SIG-M5 (cell line): ENCODE measurements at places on chromosomes 3 and 15.

- no peak for DNase-seq
These were observed 95.0 kb downstream of the NFKBIZ start for GRCh38 chr3:101944308-101944707.

- peak; percentile 50 for DNase-seq
These were observed 58.8 kb downstream of the ARHGAP31 start for GRCh38 chr3:119352863-119353527.

GRCh38 chr3:150703299-150703755, 393 bp downstream of the ERICH6 start:
- no peak for DNase-seq

DNA sequence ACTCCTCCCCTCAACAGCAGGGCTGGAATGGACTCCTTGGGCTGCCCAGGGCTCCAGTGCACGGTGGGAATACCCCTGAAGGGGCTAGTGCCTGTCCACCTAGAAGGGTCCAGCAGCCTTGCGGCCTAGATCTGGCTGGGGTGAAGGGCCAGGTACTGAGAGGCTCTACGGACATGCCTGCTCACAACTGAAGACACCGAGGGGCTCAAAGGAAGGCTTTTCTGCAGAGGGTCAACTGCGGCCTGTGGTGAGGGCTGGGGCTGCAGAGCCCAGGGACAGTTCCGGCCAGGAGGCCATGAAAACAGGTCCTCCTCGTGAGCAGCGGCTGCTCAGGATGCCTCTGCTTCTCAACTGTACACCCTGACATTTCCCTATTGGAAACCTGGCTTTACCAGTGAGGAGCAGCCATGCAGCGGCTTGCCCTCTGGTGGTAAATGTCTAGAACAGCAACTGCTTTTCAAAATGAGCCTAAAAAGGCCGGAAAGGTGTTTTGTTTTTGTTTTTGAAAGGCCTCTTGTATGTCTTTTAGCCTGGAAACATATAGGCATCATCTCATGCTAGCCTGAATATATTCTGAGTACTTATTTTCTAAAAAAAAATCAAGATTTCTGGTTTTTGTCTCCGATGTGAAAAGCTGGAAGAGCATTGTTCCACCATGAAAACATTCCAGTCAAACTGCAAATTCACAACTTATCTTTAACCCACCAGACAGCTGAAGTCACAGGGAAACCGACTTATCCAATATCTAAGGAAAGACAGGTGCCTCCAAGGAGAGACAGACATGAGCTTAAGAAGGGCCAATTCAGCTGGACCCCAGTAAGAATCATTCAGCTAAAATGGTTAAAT, 163.4 kb downstream of the KLF13 start:
- DNase-seq, result no peak

- DNase-seq, result no peak
These were observed 17.1 kb downstream of the STX19 start for GRCh38 chr3:94011233-94011711.

- no peak for DNase-seq
These were observed 23.8 kb downstream of the NEDD4 start for GRCh38 chr15:55969582-55969981.

- DNase-seq, result no peak
These were observed 44.6 kb downstream of the HDGFL3 start for GRCh38 chr15:83163032-83163431.

DNA sequence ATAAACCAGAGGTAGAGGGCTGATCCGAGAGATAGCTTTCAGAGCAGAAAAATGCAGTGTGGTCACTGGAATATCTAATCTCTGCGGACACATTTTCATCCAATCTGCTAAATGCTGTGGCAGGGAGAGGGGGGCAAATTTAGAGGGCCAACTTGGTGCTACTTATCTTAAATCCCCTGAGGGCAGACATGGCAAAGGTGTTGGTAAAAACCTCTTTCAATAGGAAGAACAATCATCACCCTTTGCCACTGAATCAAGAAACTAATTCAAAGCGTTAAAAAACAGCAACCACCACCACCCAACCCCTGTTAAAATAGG, 152.9 kb downstream of the MECOM start:
- DNase-seq, result no peak

DNA sequence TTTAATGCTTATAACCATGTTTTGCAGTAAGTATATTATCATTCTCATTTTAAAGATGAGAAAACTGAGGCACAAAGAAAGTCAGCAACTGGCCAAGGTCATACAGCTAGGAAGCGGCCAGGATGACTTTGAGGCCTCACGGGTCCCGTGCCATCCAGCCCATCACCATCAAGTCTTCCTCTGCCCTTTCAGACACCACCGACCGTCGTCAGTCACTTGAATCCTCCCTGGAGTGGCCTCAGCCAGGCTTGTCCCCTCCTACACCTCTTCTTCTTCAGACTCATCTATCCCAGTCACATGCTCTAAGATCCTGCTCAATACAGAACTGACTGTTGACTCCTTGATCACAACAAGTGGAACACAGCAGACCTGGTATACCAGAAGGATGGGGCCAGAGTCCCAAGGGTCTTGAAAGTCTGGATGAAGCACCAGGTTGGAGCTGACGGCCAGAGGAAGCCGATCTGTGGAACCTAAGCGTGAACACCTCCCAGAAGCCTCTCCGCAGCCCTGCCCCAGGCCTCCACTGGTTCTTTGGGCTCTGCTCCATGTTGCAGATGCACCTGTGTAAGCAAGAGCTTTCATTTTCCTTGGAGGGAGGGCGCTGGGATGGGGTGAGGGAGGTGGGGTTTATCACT, 22.1 kb downstream of the ITGA11 start:
- no peak for DNase-seq

GRCh38 chr15:48532946-48533345, 112.6 kb downstream of the FBN1 start:
- no peak for DNase-seq

GRCh38 chr3:55434789-55435188, 52.3 kb downstream of the WNT5A start:
- no peak for DNase-seq

DNA sequence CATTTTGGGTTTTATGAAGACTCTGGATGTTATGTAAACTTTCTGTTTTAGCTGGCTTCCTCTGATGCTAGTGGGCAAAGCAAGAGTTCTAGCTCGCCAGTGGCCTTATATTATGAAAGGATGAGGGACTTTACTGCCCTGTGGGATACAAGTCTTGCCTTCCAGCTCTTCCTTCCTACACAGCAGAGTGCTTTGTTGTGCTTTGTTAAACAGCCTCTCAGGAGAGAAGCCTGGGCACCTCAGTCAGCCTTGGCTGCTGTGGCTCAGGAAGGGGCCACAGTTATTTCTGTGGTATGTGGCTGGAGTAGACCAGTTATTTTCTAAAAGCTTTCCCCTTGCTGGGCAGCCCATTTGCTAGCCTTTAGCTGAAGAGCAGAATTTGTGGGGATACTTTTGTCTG, 69.5 kb upstream of the SUCLG2 start:
- DNase-seq, result no peak

DNA sequence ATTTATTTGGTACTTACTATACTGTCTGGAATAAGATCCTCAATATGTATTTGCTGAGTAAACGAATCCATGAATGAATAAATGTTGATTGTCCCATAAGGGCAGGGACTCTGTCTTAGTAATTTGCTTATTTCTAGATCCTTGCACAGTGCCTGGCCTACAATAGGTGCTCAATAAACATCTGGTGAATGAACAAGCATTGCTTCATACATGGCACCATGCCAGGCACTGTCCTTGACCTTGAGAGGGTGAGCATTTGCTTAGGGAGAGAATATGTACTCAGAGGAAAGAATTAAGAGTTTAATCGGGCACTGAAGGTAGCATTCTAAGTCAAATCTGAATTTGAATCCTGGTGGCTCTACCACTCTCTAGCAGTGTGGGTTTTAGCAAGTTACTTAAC, 282.1 kb downstream of the THSD4 start:
- DNase-seq, result no peak

- DNase-seq, result no peak
These were observed 108.3 kb downstream of the SLC49A4 start for GRCh38 chr3:122903171-122903570.

DNA sequence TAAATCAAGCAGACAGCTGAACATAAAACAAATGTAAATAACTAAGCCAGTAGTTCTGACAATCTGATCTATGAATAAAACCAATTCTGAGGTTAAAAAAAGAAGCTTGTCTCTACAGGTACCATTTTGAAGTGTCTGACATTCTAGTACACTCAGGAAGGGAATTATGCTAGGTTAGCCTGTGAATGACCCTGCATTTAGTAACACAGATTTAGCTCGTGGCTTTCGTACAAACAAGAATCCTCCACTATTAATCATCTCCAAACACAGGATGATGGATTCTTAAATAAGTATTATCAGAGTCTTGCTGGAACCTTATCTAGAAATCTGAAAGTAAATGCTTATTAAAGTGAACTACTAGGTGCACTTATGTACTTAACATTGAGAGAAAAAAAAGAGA, 1120.1 kb downstream of the ROBO1 start:
- no peak for DNase-seq

GRCh38 chr3:12643724-12644123, 20.2 kb downstream of the RAF1 start:
- DNase-seq, result no peak

GRCh38 chr3:16482194-16482769, 31.2 kb downstream of the RFTN1 start:
- no peak for DNase-seq

DNA sequence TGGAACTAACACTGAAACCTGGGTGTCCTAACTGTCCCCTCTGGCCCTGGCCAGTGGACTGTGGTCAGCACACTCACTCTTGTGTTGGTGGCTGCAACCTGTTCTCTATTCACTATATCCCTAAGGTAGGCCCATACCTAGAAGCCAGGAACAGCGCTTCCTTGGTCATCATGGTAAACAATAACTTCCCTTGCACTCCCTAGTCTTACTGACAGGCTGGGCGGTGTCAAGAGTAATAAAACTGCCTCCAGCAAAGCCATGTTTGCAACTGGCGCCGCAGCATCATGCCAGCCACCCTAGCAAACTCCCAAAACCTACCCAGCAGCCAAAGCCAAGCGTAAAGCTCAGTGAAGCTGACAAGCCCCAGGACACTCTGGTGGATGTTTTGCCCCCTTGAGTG, 63.1 kb upstream of the TSEN2 start:
- no peak for DNase-seq

- DNase-seq, result no peak
These were observed 146.9 kb downstream of the KLF13 start for GRCh38 chr15:31473385-31474058.

- DNase-seq, result no peak
These were observed 11.1 kb downstream of the EFCAB12 start for GRCh38 chr3:129417326-129417725.

- DNase-seq, result no peak
These were observed 30.7 kb upstream of the CPEB1 start for GRCh38 chr15:82677720-82678323.

DNA sequence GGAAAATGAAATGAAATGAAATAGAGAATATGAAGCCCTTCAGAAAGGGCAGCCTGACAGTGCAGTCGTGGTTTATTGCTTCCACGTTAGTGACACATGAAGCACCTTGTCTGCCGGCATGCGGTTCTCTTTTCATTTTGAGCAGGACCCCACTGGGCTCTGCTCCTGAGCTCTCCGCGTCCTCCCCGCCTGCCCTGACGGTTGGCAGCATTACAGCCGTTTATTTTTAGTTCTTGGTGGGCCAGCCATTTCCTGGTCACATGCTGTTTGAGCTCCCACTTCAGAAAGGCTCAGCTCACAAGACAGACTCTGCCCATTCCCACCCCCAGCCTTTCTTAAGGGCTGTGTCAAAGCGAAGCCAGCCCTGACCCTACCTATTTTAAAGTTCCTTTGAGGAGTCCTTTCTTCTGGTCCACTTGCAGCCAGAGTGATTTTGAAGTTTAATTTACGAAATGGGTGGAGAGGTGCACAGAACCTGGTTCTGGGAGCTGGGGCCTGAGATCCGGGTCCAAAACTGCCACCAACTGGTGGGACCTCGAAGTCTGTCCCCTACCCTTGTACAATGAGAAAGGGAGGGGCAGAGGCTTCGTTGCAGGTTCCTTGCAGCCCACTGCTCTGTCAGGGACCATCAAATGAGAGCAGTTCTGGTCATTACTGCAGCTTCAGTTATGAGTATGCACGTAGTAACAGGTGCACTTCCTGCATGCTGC, 60.1 kb downstream of the MGLL start:
- no peak for DNase-seq

DNA sequence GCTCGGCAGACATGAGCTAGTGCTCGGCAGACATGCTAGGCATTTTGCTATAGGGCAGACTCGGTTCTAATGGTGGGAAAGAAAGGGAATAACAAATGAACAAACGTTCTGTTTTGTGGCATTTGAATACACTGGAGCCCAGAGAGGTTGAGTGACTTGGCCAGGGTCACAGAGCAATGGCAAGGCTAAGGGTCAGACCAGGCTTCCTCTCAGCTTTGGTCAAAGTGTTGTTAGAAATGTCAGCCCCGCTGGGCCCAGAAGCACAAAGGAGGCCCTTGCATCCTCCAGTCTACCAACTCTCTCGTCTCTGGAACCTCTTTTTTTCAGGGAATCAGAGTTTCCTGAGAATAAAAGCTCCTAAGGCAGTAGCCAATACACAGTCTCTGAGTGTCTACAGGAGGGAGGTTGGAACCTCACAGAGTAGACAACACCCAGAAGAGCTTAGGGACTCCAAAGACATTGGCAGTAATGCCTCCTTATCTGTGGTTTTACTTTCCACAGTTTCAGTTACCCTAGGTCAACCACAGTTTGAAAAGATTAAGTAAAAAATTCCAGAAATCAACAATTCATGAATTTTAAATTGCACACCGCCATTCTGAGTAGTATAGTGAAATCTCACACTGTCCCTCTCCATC, 47.3 kb downstream of the SSUH2 start:
- no peak for DNase-seq

GRCh38 chr3:174858353-174858752, 781 bp upstream of the NAALADL2 start:
- DNase-seq, result no peak

GRCh38 chr3:4908433-4909156, 70.6 kb upstream of the BHLHE40 start:
- DNase-seq, result no peak

DNA sequence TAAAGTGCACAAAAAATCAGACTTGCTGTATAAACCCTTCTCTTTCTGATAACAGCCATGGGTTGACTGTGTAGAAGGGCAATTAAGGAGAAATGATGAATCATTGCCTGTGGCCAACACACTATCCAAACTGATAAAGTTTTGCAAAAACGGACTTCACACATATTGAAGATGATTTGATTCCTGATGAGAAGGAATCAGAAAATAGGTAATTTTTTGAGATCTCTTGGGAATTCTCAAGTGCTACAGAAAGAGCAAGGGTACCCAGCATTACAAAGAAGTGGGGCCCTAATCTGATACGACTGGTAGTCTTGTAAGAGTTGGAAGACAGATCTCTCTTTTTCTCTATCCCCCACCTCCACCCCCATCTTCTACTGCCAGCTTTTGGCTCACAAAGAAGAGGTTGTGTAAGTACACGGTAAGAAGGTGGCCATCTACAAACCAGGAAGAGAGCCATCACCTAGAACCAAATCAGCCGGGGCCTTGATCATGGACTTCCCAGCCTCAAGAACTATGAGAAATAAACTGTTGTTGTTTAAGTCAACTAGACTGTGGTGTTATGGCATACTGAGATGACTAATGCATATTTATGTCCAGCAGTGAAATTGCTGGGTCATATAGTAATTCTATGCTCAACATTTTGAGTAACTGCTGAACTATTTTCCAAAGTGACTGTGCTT, 254.7 kb downstream of the EDEM1 start:
- DNase-seq, result no peak

- no peak for DNase-seq
These were observed 58.5 kb upstream of the PRR23E start for GRCh38 chr3:127134466-127134865.
